NCI-H1694 treated with DMSO at 0.1 percent for 48 hours (cell line): ENCODE measurements at places on chromosomes 12 and 14.

DNA sequence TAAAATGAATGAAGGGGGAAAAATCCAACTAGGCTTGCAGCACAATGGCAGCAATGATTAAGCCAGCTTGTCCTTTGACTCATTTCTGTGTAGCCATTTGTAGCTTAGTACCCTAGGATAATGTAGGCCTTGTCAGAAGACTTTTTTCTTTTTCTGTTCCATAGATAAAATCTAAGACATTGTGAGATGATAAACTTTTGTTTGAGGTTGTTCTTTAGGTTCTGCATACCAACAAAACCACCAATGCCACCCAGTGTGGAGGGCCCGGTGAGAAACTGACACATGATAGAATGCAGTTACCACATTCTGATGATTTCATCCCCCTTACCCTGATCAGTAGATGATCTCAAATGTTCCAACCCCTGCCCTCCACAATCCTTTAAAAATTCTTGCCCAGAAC lies 6.6 kb upstream of the KLRD1 start:
- no peak for DNase-seq

- DNase-seq = no peak
Observed at GRCh38 chr14:61266436-61266835, 14.7 kb downstream of the TMEM30B start.

GRCh38 chr12:49198431-49199155 lies 9.7 kb upstream of the TUBA1A start:
- peak; percentile 68 for DNase-seq

GRCh38 chr12:82144505-82144904 lies 213.7 kb downstream of the CCDC59 start:
- no peak for DNase-seq

- no peak for DNase-seq
Observed at GRCh38 chr14:57814726-57815125, 51.2 kb downstream of the SLC35F4 start.

- DNase-seq = no peak
Observed at GRCh38 chr14:74407801-74408154, 18.2 kb downstream of the SYNDIG1L start.

DNA sequence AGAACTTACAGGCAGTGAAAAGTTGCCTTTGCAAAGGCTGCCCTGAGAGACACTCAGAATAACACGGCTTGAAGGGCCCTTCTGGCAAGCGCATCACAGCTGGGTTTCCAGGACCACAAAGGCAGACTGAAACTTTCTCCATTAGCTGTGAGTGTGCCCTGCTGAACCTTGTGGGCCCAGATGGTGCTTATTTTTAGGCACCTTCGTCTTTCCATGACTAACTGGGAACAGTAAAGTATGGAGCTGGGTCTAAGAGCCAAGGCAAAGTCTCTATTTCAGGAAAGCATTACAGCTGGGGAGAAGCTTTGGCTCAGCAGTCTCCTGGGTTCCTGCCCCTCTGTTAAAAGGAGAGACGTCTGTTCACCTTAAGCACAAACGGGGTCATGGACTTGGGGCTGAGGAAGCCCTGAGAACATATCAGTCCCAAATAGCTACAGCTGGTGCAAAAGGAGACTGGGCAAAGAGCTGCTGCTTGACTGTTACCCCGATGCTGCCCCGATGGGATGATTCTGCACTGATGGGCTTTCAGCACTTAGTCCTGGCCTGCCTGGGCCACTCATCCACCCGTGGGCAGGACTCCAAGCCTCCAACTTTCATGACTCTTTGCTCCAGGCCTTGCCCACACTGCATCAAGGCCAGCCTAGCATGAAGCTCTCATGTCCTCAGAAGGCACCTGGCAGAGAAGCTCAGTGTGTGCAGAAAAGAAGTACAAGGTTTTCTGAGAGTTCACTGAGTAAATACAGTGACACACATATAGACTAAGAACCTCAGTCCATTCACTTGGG lies 248.3 kb downstream of the PHLDA1 start:
- DNase-seq = no peak

DNA sequence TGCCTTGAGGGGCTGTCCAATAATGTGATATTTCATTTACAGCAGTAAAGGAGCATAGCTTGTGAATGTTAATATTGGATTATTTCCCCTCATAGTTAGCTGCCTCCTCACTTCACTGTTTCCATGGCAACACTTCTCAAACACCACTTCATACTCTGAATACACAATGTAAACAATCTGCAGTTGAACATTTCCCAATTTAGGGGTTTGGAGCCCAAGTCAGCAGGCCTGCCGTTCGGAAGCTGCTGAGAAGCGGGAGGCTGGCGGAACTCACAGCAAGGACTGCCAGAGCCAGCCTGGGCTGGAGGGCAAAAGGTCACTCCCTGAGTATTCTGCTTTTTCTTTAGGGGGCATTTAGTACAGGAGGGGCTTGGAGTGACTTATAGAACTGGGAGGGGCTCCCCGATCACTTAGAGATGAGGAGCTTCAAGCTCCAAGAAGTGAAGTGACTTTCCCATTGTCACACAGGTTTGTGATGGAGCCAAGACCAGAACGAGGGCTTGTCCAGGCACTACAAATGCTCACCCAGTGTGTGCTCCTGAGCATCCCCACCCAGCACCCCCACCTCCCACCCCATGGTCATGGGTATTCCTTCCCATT lies 12.1 kb upstream of the SLC24A4 start:
- peak; percentile 59 for DNase-seq

- no peak for DNase-seq
Observed at GRCh38 chr14:55929136-55929535, 189.1 kb upstream of the PELI2 start.

DNA sequence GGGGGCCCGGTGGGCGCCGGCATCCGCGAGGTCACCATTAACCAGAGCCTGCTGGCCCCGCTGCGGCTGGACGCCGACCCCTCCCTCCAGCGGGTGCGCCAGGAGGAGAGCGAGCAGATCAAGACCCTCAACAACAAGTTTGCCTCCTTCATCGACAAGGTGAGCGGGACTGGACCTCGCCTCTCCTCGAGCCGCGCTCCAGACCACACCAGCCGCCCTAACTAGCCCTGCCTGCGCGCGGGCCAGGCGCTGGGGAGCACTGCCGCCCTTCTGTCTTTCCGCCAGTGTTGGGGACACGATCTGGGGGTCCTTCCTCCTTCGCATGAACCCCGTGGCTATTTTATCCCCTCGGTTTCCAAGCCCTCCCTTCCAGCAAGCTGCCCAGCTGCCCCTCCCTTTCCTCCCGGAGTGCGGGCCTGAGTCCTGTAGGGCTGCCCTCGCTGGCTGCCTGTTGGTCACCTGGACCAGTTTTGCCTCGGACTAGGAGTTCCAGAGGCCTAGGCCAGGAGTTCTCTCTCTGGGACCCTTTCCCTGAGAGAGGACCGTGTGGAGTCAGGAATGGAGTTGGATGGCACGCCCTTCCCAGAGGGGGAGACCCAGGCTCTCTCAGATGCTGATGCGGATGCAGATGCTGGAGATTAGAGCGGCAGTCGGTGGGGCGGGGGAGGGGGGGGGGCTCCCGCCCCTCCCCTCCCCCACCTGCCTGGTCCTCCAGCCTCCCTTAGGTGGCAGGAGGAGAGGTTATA lies 592 bp downstream of the KRT7 start:
- DNase-seq = no peak

DNA sequence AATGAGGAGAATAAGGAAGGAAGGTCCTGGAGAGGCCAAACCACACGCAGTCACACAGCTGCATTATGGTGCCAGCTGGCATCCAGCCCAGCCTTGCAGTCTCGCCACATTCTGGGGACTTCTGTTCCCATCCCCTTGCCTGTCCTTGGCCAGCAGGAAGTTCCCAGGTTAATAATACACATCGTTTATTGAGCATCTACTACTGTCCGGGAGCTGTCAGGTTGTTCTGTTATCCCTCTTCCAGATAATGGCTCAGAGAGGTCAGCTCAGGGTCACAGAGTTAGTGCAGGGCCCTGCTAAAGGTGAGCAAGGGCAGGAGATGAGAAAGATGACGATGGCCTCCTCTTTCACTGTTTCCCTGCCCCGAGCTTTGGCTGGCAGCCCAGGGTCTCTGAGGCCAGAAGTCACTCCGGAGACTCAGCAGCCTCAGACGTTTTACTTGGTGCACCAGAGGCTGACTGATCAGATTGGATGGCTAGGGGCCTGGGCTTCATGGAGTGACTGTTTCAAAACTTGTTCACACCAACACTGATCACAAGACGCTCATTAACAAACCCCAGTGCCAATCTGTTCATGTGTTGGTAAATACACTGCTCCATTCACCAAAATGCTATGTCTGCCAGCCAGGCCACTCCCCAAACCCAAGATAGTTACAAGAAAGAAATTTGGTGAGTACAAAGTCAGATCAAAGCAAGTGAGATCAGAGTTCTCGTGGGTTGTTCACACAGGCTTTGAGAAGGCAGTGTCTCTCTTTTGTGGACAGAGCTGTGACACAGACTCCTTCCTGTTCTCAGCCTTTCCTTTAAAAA lies 79.2 kb downstream of the B4GALNT3 start:
- peak; percentile 23 for DNase-seq

- peak; percentile 24 for DNase-seq
Observed at GRCh38 chr14:35231207-35231760, 60.9 kb upstream of the PSMA6 start.

- no peak for DNase-seq
Observed at GRCh38 chr14:34502001-34502400, 37.5 kb downstream of the EAPP start.

GRCh38 chr14:98130691-98131090 lies 1141.3 kb downstream of the BCL11B start:
- DNase-seq = no peak

DNA sequence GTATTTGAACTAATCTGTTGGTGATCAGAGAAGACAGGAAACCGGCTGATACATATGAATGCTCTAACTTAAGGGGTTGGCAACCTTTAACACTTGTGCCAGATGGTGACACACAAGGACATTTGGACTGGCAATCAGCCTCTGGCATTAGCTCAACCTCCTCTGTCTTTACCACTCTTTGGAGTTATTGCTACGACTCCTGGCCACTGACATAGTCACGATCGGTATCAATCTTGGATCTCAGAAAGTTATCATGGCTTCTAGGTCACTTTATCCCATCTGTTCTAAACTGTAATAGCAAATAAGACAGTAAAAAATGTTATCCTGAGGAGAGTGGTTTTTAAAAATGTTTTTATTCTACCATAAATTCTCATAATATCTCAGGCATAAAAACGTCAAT lies 575.2 kb upstream of the MDGA2 start:
- DNase-seq = no peak

GRCh38 chr12:80676856-80677255 lies 30.6 kb upstream of the MYF6 start:
- no peak for DNase-seq

DNA sequence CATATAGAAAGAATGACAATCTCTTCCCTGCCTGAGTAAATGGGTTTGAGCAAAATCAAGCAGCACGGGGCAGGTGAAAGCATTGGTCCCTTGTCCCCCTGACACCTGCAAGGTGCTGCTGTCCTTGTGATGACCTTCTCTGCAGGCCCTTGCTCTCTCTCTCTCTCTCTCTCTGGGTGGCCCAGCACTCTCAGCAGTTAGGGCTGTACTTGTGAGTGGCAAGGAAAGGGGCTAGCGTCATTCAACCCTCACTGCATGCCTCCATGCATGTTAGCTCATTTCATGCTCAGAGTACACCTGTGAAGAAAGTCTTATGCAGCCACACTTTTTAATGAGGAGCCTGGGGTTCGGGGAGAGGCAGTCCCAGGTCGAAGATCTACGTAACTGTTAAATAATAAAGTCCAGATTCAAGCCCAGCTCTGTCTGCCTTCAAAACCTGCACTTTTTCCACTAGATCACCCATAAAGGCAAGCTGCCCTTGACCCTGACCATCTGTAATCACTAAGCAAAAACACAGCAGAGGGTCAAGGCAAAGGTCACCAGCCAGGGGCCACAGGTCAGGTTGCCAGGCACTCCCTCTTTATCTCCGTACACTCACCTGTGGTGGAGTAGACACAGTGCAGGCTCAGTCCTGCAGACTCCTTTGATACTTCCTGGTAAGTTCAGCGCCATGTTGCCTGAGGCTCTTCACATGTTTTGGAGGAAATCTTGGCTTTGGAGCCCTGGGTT lies 44.9 kb upstream of the CLMN start:
- no peak for DNase-seq

- no peak for DNase-seq
Observed at GRCh38 chr14:100065942-100066574, 836 bp downstream of the EVL start.

GRCh38 chr12:43111608-43112007 lies 440.4 kb downstream of the ADAMTS20 start:
- no peak for DNase-seq

- no peak for DNase-seq
Observed at GRCh38 chr12:7667125-7667524, 1.4 kb upstream of the APOBEC1 start.

GRCh38 chr14:81519200-81520011 lies 14.2 kb downstream of the SEL1L start:
- no peak for DNase-seq

GRCh38 chr14:63867933-63868921 lies 15.4 kb downstream of the SYNE2 start:
- DNase-seq = no peak

- no peak for DNase-seq
Observed at GRCh38 chr14:32167907-32168306, 33.9 kb upstream of the RNU6-7 start.

GRCh38 chr12:79895071-79895470 lies 39.8 kb downstream of the PPP1R12A start:
- DNase-seq = no peak

GRCh38 chr12:122499991-122500684 lies 594 bp downstream of the ZCCHC8 start:
- peak; percentile 26 for DNase-seq

GRCh38 chr12:7091660-7092228 lies 501 bp downstream of the C1R start:
- DNase-seq = no peak

GRCh38 chr14:106044949-106045596 lies 518.7 kb downstream of the TMEM121 start:
- peak; percentile 82 for DNase-seq

GRCh38 chr14:69046476-69046860 lies 67.4 kb upstream of the ACTN1 start:
- no peak for DNase-seq

GRCh38 chr14:76574416-76575095 lies 186.7 kb upstream of the VASH1 start:
- DNase-seq = peak; percentile 90

DNA sequence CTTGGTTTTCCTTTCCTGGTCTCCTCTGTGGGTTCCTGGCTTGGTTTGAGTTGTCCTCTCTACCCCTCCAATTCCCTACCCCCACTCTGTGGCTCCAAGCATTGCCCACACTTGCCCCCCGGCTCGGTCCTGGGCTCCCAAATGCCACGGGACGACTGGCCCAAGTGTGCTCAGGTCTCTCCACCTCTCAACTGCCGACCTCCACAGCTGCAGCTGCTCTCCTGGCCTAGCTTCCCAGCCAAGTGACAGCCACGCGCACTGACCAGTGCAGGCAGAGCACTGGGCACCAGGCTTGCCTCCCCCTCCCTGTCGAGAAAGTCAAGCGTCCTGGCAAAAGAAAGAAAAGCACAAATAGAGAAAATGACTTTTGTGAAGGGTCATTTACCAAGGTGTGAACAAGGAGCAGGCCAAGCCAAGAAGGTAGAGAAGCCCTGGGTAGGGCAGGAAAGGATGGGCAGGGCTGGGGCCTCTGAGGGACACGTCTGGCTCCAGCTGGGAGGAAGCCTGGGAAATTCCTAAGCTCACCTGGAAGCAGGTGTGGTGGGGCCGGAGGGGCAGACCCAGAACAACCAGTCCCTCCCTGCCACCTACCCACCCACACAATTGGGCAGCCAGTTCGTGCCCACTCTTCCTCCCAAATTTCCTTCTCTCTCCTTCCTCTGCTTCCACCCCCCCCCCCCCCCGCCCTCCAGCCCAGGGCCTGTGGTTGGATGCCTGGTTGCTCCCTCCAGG lies 1.8 kb upstream of the CEP170B start:
- no peak for DNase-seq

GRCh38 chr12:16359512-16360491 lies 12.4 kb downstream of the MGST1 start:
- DNase-seq = no peak
